ENCODE measurements at places on chromosomes 11 and 22.

GRCh38 chr22:44743247-44743646 is 9.1 kb upstream of the ARHGAP8 start:
- no peak for DNase-seq

- peak; percentile 51 for DNase-seq
Measured at GRCh38 chr11:10268746-10269488, 25.1 kb downstream of the SBF2 start.

- no peak for DNase-seq
Measured at GRCh38 chr22:50508897-50509296, 873 bp downstream of the NCAPH2 start.

DNA sequence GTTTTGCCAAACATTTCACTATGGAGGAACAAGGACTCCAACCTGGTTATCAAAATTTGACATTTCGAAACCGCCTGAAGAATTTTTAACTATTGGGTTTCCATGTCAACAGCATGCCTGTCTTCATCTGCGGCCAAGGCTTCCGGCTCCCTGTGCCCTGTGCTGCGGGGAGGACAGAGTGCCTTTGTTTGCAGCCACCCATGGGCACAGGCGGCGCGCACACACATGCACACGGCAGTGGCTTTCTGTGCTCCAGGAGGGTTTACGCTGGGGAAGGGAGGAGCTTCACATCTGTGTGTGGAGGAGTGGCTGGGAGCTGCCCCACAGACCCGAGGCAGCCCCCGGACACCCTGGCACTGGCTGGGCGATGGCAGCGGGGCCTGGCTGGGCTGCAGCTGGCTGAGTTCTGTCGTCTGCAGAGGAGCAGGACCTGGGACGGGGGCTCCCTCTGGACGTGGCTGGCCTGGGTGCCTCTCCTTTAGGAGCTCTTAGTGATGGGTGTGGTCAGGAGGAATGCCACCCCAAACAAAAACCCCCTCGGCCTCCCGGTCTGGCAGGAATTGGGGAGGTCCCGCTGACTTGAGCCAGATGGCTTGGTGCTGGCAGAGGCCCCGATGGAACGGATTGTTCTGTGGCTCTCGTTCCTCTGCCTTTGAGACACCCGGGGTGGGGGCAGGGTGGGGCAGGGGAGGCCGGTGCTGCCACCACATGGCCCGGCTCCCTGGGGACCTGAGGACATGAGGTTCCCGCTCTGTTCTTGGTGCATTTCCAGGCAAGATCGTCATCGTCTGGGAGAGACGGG is 1290.9 kb downstream of the BRD1 start:
- DNase-seq = peak; percentile 30

DNA sequence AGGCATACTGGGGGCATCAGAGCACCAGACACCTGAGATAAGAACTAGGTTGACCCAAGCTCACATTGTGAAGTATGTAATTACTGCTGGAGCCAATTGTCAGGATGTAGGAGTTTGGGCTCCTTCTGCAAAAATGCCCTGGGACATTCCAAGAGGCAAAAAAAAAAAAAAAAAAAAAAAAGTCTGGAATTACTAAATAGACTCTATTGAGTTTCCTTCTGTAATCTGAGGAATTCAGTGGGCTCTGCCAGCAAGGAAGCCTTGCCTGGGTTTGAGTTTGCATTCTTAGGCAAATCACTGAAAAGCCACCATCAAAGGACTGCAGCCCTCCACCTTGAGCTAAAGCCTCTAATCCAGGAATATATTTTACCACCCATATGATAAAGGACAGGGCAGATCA is 8.0 kb upstream of the CAVIN3 start:
- peak; percentile 14 for DNase-seq

GRCh38 chr11:102318469-102318868 is 1.2 kb downstream of the BIRC3 start:
- DNase-seq = peak; percentile 32

- peak; percentile 54 for DNase-seq
Measured at GRCh38 chr11:119666463-119667131, 62.4 kb downstream of the NECTIN1 start.

- no peak for DNase-seq
Measured at GRCh38 chr11:36620246-36620645, 22.2 kb upstream of the RAG2 start.

- peak; percentile 57 for DNase-seq
Measured at GRCh38 chr11:12675951-12676711, 1.9 kb downstream of the TEAD1 start.

GRCh38 chr11:126338346-126339055 is 17.0 kb upstream of the ST3GAL4 start:
- no peak for DNase-seq

- no peak for DNase-seq
Measured at GRCh38 chr22:25656724-25657123, 85.3 kb upstream of the MYO18B start.

- no peak for DNase-seq
Measured at GRCh38 chr11:132855516-132855915, 676.8 kb downstream of the OPCML start.

DNA sequence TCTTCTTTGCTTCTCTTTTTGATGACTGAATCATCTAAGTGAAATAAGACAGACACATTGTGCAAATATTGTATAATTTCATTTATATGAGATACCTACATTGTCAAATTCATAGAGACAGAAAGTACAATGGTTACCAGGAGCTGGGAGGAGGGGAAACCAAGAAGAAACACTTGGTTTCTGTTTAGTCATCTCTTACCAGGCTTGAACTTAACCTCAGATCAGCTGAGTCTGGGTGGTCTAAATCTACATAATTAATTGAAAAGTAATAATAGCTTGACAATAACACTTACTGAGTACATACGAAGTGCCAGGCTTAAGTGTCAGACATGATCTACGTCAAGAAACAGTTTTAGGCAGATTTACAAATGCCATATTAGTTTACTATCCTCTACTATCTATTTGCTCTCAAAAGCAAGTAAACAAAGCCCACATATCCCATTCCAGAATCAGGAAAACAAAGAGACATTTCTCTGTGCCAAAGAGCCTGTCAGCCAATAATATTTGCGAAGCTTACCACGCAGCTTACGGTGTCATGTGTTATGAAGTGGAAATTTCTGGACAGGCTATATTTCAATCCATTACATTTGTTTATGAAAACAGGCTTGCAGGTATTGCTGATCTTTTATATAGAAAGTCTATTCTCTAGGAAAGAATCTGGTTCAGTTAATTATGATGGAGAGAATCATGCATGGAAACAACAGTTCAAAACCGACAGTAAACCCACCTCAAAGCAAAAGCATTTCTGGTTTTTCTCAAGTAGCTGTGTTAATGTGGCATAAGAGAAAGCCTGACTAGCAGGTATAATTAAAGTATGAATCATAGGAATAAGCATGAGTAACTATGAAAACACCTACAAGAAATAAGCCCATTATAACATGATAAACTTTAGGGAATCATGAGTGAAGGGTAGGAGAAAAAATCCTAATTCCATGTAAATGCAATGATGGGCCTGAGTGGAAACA is 2.7 kb upstream of the ARHGAP42 start:
- no peak for DNase-seq

DNA sequence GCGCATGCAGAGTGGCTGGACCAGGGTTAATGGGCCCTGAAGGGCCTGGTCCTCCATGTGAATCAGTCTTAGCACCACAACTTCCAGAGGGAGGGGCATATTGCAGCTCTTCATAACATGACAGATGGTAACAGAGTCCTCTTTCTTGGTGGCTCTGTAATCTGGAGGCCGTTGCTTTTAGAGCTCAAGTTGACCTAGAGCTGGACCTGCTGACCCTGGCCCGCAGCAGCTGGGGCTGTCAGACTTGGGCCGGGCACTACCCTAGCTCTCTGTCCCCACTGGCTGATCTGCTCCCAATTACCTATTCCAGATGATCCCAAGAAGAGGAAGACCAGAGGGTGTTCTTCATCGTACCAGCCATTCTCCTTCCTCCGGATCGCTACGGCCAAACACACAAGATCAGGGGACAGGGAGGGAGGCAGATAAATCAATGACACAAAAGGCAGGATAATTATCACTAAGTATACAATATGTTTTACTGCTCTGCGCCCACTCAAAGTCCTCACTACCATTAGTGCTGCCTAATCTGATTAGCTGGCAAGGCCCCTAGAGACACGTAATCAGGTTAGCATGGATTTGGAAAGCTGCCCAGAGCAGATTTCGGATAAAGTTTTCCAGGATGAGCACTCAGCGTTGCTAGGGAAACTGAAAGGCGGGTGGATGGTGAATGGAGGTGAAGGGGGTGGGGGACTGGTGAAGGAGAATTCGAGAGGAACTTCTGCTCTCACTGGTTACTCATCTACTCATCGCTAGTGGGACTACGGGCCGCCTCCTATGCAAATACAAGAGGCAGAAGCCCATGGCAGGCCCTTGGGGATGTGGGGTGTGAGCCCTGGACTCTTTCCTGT is 64.5 kb upstream of the PHOX2A start:
- DNase-seq = peak; percentile 77

DNA sequence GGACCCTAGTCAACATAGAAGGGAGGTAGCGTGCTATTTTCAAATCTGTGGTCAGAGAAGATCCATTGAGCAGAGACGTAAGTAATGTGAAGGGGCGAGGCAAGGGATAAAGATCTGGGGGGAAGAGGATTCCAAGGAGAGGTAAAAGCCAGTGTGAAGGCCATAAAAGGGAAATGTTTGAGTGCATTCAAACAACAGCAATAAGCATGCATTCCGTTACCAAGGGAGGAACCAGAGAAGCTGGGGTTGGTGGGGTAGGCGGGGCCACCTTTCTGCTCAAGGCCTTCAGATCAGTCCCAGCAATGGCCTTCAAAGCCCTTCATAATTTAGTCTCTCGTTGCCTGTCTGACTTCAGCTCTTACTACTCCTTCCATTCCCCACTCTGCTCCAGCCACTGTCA is 18.4 kb upstream of the SMPD1 start:
- no peak for DNase-seq

- peak; percentile 37 for DNase-seq
Measured at GRCh38 chr11:94521684-94522083, 9.4 kb downstream of the C11orf97 start.

DNA sequence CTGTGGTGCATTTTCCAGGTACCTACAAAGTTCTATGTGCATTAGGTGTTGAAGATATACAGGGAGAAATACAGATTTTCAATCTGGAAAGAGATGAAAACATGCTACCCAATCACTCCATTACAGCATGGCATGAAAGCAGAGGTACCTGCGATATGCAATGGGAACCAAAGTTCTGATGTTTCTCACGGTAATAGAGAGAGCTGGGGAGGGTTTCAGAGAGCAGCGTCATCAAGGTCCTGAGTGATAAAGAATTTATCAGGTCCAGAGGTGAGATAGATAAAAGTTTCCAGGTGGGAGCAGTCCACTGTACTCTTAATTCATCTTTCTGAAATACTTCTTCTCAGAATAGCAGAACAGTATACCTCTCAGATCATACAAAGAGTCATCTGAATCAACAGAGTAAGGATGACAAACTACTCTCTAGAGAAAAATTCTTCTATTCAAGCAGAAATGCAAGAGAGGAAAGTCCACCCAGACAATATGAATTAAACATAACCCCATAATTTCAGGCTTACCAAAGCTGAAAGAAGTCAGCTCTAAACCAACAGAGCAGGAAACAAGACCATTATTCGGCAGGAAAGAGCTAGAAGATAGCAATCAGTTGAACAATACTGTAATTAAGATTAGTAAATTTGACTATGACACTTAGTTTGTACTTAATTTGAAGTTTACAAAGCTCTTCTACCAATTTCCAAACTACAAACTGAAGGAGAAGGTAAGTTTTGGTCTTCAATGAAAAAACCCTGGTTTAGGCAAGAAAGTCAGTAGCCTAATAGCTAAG is 12.8 kb downstream of the CTSC start:
- DNase-seq = no peak

DNA sequence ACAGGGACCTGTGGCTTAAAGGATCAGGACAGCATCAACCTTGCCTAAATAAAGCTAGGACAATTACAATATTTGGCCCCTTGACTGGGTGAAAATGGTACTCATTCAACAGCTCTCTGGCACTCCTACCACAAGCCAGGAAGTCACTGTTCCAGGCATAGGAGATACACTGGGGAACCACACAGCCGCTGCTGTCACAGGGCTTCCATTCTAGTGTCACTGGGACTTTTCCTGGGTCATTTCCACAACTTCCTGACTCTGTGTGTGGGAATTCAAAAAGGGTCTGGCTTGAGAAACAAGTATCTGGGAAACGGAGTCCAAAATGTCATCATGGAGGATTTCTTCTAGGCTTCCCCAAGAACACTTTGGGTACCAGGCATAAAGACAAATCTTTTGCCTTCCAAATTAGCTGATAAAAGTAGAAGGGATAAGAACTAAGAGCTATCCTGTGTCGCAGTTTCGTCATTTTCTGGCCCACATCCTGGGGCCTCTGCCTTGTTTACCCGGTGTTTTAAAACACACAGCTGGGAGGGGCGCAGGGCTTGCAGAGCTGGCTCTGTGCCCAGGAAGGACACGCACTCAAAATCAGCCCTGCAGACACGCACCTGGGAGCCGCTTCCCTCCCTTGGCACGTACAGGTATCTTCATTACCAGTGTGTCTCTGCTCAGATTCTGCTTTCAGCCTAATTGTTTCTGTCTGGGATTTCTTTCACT is 38.0 kb downstream of the TMEM45B start:
- DNase-seq = no peak

DNA sequence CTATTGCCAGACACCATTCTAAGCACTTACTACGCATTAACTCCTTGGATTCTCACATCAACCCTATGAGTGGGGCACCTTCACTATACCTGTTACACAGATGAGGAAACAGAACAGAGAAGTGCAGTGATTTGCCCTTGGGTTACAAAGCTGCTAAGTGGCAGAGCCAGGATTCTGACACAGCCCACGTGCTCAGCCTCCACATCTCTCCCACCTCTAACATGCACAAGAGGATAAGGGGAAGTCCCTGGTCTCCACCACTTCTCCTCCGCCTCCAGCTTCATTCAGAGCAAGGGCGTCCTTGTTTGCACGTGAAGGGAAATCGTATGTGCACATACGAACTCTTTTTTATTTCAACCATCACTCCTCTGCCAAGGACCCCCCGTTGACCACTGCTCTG is 53.7 kb downstream of the CDON start:
- no peak for DNase-seq

DNA sequence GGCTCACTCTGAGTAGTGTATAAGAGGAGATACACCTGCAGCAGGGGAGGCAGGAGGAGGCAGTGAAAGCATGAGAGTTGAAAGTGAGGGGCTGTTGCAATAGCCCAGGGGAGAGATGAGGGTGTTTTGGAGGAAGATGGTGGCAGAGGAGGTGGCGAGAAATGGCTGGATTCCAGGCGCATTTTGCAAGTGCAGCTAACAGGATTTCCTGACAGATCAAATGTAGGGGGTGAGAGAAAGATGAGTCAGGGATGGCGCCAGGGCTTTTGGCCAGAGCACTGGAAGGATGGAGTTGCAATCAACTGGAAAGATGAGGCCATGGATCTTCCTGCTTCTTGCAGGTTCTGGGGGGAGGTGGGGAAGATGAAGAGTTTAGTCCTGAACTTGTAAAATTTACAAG is 16.8 kb upstream of the TSPAN18 start:
- no peak for DNase-seq

- peak; percentile 79 for DNase-seq
Measured at GRCh38 chr11:120272303-120272702, 32.4 kb downstream of the POU2F3 start.
